Keratinocyte (primary cell): ENCODE measurements at places on chromosomes 5 and 9. TPM values are rescaled to one million over a fixed set of nuclear protein-coding genes. Genes with fewer than 3 reads are reported as not detected.

The FOXD4L5 gene
- polyA plus RNA-seq, result 0.01 to 0.04 TPM in 2 of 3 replicates, not detected in the other

The SPINK1 gene
- 0.13 to 0.17 TPM in 2 of 3 replicates, not detected in the other for polyA plus RNA-seq

The TMC1 gene
- 0.05 to 0.24 TPM (median 0.12 TPM) in 3 replicates for polyA plus RNA-seq

The PDZD2 gene
- polyA plus RNA-seq, result 3.1 to 8.4 TPM (median 7.3 TPM) in 3 replicates

DNA sequence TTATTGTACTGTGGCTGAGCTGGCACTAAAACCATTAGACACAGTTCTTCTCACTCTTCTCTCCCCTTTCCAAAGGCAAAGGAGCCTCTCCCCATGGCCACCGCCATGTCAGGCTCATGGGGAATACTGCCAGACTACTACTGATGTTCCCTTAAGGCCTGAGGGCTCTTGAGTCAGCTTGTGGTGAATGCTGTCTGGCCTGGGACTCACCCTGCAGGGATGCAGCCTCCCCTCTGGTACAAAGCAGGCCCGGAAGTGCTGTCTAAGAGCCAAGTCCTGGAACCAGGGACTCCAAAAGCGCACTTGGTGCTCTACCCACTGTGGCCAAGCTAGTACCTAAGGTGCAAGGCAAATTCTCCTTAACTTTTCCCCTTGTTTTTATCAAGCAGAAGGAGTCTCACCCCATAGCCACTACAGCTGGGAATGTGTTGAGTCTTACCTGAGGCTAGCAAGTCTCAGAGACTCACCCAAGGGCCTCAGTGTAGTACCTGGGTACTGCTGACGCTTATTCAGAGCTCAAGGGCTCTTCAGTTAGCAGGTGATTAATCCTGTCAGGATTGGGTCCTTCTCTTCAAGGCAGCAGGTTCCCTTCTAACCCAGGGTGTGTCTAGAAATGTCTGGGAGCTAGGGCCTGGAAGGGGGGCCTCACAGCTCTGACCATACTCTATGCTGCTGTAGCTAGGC, 33.2 kb upstream of the C5orf46 start:
- no peak for DNase-seq

The FYB1 gene
- polyA plus RNA-seq, result 0.29 to 1.0 TPM (median 0.56 TPM) in 3 replicates

The MSX2 gene
- 2.7 to 4.0 TPM (median 3.6 TPM) in 3 replicates for polyA plus RNA-seq

GRCh38 chr9:7338586-7339281, 460.8 kb downstream of the DMAC1 start:
- no peak for DNase-seq

The PTGR1 gene
- polyA plus RNA-seq, result 45.1 to 66.0 TPM (median 65.6 TPM) in 3 replicates

- peak; percentile 25 for DNase-seq
These were observed 22.2 kb downstream of the BHMT start for GRCh38 chr5:79133657-79134451.

GRCh38 chr5:60673334-60673733, 26.6 kb downstream of the DEPDC1B start:
- no peak for DNase-seq

DNA sequence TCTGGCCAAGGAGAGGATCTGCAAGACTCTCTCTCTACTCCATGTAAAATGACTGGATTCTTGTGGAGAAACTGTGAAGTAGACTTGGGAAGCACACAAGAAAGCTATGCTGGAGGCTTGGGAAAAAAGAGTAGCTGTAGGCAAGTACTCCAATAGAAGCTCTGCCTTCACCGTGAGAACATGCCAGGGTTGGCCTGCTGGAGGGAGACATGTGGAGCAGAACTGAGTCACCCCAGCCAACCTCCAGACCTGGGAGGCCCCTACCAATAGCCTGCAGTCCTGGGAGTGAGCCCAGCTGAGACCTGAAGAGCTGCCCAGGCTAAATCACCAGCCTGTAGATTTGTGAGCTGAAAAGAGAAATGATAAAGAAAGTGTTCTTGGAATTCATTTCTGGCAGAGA, 66.6 kb downstream of the DEPDC1B start:
- no peak for DNase-seq

The MRPS27 gene
- polyA plus RNA-seq, result 58.9 to 98.7 TPM (median 79.2 TPM) in 3 replicates

DNA sequence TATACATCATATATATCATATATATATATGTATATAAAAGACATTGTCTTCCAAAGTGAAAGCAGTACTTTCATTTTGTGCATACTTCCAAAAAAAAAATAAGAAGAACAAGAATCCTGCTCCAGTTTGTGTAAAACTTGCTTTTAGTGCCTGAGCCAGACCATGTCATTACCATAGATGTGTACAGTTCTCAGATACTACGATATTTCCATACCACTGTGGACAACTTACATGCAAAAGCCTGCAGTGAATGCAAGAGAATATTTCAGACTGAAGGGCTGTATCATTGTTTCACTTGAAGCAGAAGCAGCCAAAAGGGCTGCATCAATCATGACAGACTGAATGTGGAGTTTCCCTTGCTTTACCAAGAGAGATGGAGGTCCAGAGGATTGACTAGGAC, 72.6 kb upstream of the CYLC2 start:
- no peak for DNase-seq

The NXNL2 gene
- polyA plus RNA-seq, result 0.17 to 0.33 TPM (median 0.26 TPM) in 3 replicates

The PCDHB7 gene
- not detected in 3 replicates for polyA plus RNA-seq

GRCh38 chr5:174733836-174734235, 9.5 kb downstream of the MSX2 start:
- DNase-seq, result no peak

- no peak for DNase-seq
These were observed 89.1 kb downstream of the ACTL7B start for GRCh38 chr9:108766626-108767161.

GRCh38 chr9:87381050-87381711, 116.5 kb upstream of the DAPK1 start:
- DNase-seq, result no peak

DNA sequence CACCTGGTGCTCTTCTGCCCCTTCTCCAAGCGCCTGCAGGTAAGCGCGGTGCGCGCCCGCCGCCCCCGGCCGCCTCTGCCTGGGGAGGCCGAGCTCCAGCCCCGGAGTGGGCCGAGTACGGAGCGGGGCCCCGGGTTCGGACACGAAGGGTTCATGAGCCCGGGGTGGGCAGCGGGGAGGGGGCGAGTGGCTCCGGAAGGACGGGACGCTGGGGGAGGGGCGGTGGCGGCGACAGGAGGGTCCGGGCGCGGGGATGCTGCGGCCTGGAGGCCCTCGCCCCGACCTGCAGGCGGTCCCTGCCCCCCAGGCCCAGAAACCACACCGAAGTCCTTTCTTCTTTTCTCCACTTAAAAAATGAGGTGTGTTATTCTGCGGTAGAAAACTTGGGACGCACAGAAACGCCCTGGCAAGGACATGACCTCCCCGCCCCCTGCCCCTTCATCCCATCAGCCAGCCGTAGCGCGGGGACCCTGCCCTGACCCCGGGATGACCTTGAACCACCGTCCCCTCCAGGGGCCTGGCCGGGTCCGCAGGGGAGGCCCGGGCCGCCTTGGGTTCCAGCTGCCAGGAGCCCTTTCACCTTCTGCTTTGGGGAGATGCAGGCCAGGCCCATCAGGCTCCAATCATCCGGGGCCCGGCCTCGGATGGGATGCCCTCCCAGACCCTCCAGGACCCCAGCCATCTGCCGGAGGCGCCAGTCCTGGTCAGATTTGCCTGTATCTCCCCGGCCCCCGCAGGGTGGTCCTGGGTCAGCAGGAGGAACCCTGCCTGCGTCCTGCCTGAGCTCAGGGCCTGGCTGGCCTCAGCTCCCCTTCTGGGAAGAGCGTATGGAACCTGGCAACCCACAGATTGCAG, 545 bp downstream of the DIPK1B start:
- no peak for DNase-seq

DNA sequence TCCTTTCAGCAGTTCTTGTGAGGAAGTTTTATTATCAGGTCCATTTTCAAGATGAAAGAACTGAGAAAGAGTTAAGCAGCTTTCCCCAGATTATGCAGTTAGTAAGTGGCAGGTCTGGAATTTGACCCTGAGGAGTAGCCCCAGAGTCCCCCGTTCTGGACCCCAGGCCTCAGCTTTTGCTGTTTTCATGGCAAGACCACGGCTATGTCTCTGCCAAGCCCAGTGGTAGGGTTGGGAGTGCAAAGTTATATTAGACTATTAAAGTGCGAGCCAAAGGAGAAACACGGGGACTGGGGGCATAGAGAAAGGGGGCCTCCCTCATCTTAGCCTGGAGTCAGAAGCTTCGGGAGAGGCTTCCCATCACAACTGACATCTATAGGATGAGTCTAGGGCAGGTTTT, 19.3 kb upstream of the ORM1 start:
- DNase-seq, result no peak

The LCN12 gene
- 0.22 TPM in 1 of 3 replicates, not detected in the others for polyA plus RNA-seq

- DNase-seq, result no peak
These were observed 3.1 kb upstream of the IL7R start for GRCh38 chr5:35853631-35854030.

The EIF4E1B gene
- polyA plus RNA-seq, result not detected in 3 replicates

The OR1L1 gene
- not detected in 3 replicates for polyA plus RNA-seq

- DNase-seq, result no peak
These were observed 1.5 kb upstream of the ZNF367 start for GRCh38 chr9:96419691-96419969.

GRCh38 chr9:98207606-98208005, 15.2 kb upstream of the CORO2A start:
- no peak for DNase-seq

GRCh38 chr5:154519359-154519758, 41.3 kb upstream of the HAND1 start:
- DNase-seq, result no peak

The MPDZ gene
- 6.6 to 9.0 TPM (median 8.6 TPM) in 3 replicates for polyA plus RNA-seq

GRCh38 chr5:139745800-139746690, 49.6 kb upstream of the PSD2 start:
- DNase-seq, result no peak

DNA sequence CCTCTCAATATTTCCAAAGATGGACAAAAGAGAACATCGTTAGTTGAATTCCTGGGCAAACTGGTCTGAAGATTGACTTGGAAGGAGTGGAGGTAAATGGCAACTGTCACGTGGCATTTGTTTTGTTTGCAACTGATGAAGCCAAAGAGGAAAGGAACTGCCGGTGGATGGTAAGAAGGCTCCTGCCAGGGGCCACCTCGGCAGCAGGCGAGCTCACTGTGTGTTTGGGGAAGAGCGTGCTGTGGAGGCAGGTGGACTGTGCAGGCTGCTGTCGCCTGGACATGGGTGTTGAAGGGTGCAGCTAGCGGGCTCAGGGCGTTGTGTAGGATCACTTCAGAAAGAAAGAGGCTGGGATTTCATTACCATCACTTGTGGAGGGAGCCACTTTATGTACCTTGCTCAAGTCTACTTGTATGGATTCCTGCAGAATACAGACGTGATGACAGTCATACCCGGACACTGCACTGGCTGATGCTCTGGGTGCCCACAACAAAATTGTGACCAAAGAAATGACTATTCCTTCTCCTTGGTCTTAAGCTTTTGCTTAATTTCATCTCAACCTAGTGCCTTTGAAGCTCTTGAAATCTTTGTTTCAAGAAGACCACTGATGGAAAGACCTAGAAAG, 72.7 kb downstream of the MAP1B start:
- DNase-seq, result no peak

GRCh38 chr9:87497604-87498045, at the start of gene DAPK1:
Gene DAPK1, plus strand, starts transcription at chr9:87497867. Its CDS starts 1,211 bp downstream, at chr9:87499078.
- DNase-seq, result no peak

GRCh38 chr5:16784843-16785791, 151.0 kb downstream of the MYO10 start:
- DNase-seq, result no peak

The KIF4B gene
- polyA plus RNA-seq, result not detected in 3 replicates

DNA sequence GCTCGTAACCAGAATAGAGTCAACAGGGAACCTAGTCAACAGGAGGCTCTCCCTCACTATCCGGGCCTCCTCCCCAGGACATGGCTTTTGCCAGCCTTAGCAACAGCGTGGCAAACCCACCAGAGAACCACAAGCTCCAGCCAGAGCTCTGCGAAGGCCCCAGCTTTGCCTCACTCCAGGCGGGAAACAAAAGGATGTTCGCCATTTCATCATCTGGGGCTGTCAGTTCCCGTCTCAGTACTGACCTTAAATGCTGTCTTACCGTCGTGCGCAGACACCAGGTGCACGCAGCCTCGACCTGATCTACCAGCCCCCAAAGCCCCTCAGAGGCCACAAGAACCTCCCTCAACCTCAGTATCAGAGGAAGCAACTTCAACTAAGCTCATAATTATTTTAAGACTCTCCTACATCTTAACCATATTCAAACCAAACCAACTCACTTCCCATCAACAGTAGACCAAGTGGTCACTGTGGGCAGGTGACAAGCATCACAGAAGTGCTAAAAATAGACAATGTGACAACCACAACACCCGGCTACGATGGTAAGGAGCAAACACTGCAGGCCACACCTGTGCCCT, 71.4 kb downstream of the SEMA4D start:
- DNase-seq, result no peak

- DNase-seq, result no peak
These were observed 120.1 kb upstream of the LPCAT1 start for GRCh38 chr5:1643651-1644392.
